ENCODE measurements at places on chromosomes 2 and 18.

DNA sequence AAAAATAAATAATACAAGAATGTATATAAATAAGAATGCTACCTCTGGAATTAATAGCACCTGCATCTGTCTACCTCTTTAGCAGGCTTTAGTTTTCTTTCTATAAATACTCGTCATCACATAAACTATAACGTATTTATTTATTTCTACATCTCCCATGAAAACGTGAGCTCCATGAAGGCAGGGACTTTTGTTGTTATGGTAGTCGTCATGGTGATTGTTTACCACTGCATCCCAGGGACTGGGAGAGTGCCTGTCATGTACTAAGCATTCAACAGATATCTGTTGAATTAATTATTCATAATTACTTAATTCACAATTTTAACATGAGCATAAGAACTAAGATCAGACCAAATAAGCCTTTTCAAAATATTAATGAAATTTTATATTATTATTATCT is 386.6 kb downstream of the NRXN1 start:
- no peak for DNase-seq

DNA sequence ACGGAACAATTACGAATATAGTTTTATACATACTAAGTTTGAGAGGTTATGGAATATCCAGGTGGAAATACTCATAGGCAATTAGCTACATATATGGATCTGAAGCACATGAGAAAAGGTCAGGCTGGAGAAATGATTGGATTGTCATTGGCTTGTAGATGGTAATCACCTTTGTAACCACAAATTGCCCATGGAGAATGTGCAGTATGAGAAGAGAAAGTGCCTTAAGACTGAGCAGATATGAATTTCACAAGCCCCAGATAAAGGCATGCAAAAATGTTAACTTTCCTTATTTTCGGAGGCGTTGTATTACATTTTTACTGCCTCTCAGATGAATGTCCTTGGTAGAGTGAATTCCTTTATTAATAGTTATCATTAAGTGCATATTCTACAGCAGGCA is 33.1 kb upstream of the ACVR1C start:
- DNase-seq = no peak

GRCh38 chr18:50454387-50454988 is 79.6 kb downstream of the SKA1 start:
- no peak for DNase-seq

DNA sequence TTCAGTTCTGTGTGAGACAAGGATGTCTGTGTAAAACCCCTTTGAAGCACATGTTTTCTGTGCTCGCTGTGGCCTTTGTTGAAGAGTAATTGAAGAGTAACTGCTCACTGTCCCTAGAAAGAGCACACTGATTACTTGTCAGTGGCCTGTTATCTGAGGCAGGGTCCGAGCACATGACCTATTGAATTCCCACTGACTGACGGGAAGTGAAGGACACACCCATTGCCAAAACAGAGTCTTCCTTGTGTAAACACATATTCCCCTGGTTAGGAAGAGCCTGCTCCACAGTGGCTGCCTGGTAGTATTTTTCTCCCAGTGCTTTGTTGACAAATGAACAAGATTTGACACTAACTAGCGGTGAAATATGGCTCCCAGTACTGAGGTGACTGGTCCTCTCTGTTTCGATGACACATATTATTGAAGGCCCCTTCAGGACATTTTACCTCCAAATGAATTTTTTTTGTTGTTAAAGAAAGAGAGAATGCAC is 148.5 kb upstream of the GYPC start:
- no peak for DNase-seq

DNA sequence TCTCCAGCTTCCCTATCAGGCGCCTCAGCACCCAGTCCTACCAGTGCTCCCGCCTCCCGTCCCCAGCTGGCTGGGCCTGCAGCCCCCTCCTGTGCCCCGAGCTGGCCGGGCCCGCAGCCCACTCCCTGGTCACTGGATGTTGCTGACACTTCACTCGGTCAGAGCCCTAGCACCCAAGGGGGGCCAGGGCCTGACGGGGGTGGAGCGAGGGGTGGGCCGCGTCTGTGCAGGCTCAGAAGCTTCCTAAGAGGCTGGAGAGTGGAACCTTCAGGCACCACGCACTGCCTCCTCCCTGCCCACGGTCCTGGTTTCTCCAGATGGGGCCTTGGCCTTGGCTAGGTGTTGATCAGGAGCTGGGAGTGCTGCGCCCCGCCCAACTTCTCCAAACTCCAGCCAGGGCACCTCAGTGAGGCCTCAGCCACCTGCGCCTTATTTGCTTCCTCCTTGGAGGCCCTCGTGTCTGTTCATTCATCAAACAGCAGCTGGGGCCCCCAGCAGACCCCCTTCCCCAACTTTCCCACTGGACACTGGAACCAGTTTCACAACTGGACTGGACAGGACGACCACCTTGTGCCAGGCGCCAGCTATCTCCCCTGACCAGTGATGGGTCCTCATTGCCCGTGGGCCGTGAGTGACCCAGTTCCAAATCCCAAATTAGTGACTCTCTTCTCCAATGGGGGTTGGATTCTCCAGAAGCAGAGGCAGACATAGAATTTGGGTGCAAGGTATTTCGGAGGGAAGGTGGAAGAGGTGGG is 16.7 kb downstream of the CAPN10 start:
- no peak for DNase-seq

GRCh38 chr2:126886211-126886915 is 12.3 kb upstream of the TEX51 start:
- peak; percentile 19 for DNase-seq

DNA sequence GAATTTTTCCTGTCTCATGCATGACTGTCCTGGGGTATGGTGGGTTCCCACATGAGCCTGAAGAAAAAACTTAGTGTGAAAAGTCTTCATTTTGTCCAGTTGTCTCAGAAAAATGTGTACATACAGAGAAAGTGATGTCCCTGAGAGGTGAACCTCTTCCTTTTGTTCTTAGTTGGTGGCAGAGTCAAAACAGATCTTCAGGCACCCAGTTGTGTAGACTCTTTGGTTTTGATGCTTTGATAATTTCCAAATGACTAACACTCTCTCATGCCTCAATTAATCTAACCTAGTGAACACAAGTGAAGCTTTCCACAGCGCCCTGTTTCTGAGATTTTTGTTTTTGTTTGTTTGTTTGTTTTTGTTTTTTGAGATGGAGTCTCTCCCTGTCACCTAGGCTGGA is 273.5 kb downstream of the PIK3C3 start:
- DNase-seq = no peak

GRCh38 chr18:35508746-35509338 is 11.1 kb upstream of the INO80C start:
- no peak for DNase-seq

DNA sequence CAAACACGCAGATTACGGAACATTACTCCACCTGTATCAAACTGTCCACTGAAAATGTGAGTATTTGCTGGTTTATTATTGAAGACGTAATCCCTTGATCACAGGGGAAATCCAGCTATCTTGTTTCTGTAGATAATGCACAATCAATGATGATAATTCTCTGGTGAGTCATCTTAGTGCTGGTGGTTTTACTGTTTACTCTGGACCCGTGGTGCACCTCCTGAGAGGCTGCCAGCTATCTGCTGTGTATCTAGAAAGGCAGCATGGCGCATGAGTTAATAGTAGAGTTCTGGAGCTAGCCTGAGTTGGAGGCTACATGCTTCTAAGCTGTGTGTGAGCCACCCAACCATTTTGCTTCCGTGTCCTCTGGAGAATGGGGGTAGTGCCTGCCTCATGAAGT is 6.5 kb downstream of the NCAPH start:
- peak; percentile 74 for DNase-seq

- no peak for DNase-seq
These were observed 22.6 kb upstream of the ITGA6 start for GRCh38 chr2:172404824-172405223.

- no peak for DNase-seq
These were observed 26.4 kb upstream of the ATRAID start for GRCh38 chr2:27185331-27186026.

DNA sequence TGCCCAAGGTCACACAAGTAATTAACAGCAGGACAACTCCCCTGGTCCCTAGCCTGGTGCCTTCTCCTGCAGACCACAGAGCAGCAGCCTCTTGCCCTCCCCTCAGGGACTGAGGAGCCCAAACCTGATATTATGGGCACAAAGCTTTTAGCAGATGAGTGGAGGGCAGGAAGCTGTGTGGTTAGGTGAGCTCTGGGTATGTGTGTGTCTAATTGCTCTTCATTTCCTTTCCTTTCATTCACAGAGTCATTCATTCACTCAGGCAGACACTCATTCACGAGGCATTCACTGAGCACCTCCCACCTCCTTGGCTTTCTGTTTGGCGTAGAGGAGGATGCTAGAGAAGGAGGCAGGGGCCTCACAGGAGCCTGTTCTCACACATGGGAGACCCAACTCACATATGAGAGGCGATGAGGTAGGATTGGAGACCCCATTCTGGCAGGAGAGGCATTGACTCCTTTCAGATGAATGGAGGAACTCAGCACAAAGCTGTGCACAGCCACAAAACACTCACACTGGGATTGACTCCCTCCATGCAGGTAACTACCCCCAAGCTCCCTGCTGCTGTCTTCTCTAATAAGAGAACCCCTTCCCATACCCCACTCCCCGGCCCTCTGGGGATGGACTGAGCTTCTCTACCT is 306.8 kb upstream of the SKOR2 start:
- DNase-seq = no peak

DNA sequence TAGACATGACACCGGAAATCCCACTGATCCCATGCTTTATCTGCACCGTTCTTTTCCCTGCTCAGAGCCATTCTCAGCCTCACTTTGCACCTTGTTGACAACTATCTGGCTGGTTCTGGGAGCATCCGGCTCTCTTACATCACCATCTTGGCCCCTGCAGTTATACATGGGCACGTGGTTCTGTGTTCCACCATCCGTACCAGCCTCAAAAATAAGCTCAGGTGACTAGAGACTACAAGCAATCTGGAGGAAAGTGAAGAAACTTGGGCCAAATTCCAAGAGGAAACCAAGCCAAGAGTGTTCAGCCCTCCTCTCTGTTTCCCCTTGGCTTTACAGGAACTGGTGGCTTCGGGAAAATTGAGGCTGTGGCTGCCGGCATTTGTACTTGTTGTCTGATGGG is 244.6 kb upstream of the ACVR2A start:
- DNase-seq = no peak

- DNase-seq = no peak
These were observed 941.1 kb upstream of the FANCL start for GRCh38 chr2:59182249-59182648.

- no peak for DNase-seq
These were observed 89.8 kb upstream of the NFATC1 start for GRCh38 chr18:79305911-79306310.

DNA sequence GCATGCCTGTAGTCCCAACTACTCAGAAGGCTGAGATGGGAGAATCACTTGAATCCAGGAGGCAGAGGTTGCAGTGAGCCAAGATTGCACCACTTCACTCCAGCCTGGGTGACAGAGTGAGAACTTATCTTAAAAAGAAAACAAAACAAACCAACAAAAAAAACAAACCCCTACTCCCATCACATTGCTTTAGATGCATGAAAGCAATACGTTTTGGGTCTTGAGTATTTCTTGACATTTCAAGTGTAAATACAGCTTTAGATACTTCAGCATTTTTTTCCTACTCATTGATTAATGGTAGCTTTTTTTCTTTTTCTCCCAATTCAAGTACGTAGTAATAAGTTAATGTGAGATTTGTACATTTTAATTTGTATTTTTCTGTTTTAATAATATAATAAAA is 20.3 kb downstream of the RASGRP3 start:
- DNase-seq = no peak

DNA sequence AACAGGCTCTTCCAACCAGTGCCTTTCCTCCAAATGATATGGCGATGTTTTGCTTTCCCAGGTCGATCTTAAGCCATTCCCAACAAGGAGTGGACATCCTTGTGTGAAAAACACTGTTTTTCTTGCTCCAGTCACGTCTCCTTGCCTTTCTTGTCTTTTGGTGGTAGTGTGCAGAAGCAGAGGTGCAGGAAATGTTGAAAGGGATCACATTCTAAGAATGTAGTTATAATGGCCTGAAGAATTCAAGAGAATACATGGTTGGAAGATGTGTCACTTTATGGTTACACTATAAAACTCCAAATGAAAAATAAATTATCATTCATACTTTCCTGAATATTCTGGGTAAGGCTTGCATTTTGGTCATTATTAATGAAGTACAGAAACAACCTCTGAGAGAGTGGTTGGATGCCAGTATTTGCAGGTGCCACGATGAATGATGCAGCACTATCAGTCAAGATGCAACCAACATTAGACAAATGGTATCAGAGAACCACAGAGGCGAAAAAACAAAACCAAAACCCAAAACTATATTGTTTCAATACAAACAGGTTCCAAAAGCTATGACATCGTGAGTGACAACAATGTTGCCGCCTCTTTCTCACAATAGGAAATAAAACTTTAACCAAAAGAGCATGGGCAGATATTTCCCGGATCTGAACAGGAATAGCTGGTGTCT is 27.5 kb upstream of the POLE4 start:
- DNase-seq = no peak

- no peak for DNase-seq
These were observed 158.6 kb upstream of the LTBP1 start for GRCh38 chr2:32788114-32788513.

- DNase-seq = no peak
These were observed 180.9 kb downstream of the FIGN start for GRCh38 chr2:163554864-163555263.

GRCh38 chr2:150165442-150165841 is 322.0 kb downstream of the RND3 start:
- no peak for DNase-seq

- no peak for DNase-seq
These were observed 150.3 kb downstream of the SMAD7 start for GRCh38 chr18:48800466-48800865.

DNA sequence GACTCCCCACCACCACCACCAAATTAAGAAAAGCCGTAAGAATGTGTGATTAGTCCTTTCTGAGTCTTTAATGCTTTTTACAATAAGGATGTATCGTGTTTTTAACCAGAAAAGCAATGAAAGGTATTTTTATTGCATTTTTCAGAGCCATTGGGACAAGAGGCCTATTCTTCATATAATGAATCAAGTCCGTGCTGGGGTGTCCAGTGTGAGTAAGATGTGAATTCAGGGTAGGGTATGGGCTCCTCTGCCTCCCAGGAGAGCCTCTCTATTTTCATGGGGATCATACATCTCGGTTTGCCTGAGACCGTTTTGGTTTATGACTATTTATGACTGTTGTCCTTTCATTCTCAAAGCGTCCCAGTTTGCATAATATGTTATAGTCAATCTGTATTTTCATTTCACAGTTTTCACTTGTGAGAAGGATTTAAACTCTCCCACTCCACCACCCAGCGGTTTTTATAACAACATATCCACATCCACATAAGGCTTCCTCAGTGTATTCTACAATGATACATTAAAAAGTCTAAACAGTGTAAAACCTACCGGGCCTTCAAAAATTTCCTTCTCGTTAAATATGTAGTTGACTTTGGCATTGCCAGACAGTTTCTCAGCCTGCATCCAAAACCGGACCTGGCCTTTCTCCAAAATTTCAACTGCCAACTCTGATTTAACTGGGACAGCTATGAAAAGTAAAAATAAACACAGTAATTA is 80.8 kb upstream of the LPIN2 start:
- no peak for DNase-seq

DNA sequence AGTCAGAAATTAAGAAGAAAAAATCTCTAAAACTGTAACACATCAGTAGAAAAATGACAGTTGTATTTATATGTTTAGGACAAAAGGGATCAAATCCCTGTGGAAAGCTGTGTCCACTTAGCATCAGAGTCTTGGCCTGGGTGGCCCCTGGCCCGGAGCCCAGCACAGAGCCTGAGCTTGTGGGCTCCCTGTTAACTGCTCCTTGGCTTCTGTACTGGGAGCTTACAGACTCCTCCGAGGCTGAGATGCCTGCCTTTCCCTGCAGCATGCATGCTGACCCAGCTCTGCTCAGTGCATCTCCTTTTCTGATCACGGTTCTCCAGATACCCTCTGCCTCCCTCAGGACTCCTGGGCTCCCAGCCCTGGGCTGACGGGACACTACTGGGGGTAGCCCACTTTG is 98.1 kb downstream of the DCDC2C start:
- no peak for DNase-seq

Data from CD4-positive, alpha-beta T cell (primary cell).